ENCODE measurements at places on chromosomes 1 and 21.

GRCh38 chr1:76302711-76303339 is 228.3 kb downstream of the ST6GALNAC3 start:
- no peak for DNase-seq

- DNase-seq, result no peak
Measured at GRCh38 chr1:202268817-202269216, 72.9 kb downstream of the UBE2T start.

DNA sequence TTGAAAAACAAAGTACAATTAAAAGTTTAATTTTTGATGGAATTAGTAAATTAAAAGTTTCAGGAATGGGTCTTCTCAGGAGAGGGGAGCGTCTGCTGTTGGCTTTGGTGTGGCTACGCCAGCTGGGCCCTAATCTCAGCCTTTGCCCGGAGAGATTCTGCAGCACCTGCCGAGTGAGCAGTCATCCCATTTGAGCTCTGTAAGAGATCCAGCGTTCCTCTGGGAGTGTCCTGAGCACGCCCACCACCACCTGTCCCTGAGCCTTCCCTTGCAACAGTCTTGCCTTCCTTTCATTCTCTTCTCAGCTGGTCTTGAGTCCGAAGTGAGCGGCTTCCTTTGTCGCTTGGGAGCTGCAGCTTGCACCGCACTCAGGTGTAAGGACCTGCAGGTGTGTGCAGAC is 263.1 kb downstream of the CAMTA1 start:
- DNase-seq, result no peak

- DNase-seq, result no peak
Measured at GRCh38 chr1:32242341-32242851, 4.6 kb upstream of the FAM167B start.

DNA sequence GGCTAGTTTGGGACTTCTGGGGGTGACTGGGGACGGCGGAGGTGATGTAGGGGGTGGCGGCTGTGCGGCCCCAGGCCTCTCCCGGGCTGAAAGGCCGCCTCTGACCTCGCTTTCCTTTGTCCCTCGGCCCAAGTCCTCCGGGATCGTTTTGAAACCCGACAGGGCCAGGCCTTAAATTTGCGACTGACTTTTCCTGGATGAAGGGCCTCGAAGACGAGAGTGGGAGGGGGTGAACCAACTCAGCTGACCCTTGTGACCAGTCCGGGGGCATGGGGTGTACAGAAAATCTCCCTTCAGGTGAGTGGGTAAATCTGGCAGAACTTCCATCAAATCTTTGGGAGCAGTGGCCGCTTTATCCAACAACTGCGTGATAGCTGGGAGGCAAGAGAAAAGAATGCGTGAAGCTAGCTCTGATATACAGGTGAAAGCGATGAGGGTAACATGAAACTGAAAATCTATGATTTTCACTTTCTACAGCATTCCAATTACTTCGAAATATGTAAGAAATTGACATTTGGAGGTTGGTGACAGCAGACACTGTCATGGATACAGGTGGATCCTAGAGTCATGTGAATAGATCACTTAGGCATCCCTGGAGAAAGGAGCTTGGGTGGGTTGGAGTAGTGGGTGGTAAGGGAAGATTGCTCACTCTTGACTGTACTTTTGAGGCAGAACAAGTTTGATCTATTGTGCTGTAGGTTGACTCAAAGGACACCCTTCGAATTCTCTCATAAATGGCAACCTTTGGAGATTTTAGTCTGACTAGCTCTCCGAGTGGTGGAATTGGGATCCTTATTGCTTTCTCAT is 885 bp downstream of the AHCYL1 start:
- DNase-seq, result no peak

- DNase-seq, result peak; percentile 90
Measured at GRCh38 chr1:201282931-201283829, at the start of gene PKP1. Gene PKP1 (plus strand): TSS chr1:201283506. CDS start chr1:201283703, 197 bp downstream.

DNA sequence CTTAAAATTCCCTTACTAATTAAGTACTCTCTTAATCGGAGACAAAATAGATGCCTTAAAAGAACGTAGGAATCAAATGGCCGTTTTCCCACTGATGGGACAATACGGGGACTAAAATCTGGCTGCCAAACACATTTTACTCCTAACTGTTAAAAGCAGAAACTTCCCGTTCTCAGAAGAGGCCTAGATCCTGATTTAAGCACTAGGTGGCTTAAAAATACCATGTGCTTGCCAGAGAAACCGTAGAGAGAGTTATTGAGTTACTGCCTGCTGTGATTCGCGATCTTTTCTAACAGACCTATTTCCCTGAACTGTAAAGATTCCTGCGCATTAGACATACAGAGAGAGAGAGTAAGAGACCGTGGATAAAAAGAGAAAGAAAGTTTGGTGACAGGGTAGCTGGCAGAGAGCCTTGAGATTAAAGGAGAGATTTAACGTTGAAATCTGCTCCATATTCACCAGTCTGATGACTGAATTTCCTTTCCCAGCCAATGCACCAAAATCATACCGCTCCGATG is 54.4 kb upstream of the STUM start:
- DNase-seq, result no peak

GRCh38 chr1:213414911-213415310 is 363.9 kb downstream of the RPS6KC1 start:
- no peak for DNase-seq

GRCh38 chr21:39116761-39117439 is 66.4 kb downstream of the PSMG1 start:
- DNase-seq, result peak; percentile 33

GRCh38 chr1:92291372-92291999 is 7.3 kb downstream of the GLMN start:
- DNase-seq, result no peak

DNA sequence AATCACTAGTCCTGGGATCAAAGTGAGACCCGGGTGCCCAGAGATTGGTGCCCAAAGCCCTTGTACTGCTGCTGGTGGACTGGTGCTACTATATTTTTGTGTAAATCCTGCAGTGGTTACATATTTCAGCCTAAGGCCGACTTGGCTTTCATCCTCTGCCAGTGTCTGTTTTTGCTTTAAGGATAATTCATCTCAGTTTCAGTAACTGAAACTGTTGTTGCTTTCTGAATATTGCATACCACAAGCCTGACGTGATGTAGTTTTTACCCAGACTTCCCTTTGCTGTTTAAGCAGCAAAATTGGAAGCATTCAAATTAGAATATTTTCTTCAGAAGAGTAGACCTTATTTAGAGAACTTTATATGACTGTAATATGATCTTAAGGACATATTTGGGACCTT is 341.8 kb downstream of the RYR2 start:
- DNase-seq, result no peak

- peak; percentile 87 for DNase-seq
Measured at GRCh38 chr1:53737648-53738204, 1.2 kb downstream of the GLIS1 start.

DNA sequence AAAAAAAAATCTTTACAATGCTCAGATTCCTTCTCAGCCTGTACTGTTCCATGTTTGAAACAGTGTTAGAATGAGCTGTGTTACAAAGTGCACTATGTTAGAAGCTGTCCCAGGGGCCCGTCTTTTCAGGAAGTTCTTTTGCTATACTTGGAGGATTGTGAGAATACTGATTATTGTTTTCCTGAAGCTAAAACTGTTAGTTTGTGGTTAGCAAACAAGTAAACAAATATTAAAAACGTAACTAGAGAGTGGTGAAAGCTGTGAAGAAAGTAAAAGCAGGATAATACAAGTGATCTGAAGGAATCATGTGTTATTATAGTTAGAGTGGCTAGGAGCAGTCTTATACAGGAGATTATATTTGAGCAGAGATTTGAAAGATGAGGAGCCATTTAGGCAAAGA is 35.6 kb downstream of the CAMSAP2 start:
- DNase-seq, result no peak

- DNase-seq, result no peak
Measured at GRCh38 chr1:97451944-97452343, 468.9 kb downstream of the DPYD start.

GRCh38 chr1:156319664-156320063 is 18.4 kb downstream of the CCT3 start:
- no peak for DNase-seq

- no peak for DNase-seq
Measured at GRCh38 chr1:73577206-73577605, 620.8 kb downstream of the LRRIQ3 start.

- no peak for DNase-seq
Measured at GRCh38 chr1:238955934-238956333, 430.4 kb upstream of the CHRM3 start.

- no peak for DNase-seq
Measured at GRCh38 chr1:162385280-162385623, 3.7 kb downstream of the C1orf226 start.

GRCh38 chr1:25664357-25665199 is 48.0 kb downstream of the MAN1C1 start:
- no peak for DNase-seq

GRCh38 chr1:118116401-118116800 is 68.6 kb downstream of the SPAG17 start:
- no peak for DNase-seq

DNA sequence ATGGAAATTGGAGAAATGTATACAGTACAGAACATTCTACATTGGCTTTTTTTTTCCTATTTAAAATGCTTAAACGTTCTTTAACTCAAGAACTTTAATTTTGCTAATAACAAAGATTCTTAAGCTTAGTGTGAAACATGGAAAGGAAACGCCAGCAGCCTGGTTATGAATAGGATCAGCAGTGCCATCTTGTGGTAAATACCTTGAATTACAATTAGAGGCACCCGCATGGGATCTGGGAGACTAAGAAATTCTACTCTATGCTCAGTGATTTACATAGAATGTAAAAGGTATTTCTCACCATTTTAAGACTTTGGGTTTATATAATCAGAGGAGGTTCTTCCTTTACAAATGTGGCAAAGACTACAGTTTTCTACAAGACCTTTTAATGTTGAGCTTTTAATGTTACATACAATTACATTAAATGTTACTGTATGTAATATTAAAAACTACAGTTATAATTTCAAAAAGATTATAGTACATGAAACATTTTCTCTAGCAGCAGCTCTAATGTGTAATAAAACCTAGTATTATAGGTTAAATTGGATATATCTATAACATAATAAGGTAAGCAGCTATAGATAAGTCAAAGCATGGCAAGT is 32.1 kb upstream of the APOBEC4 start:
- peak; percentile 30 for DNase-seq

GRCh38 chr1:168960595-168960994 is 145.9 kb upstream of the ATP1B1 start:
- DNase-seq, result no peak

DNA sequence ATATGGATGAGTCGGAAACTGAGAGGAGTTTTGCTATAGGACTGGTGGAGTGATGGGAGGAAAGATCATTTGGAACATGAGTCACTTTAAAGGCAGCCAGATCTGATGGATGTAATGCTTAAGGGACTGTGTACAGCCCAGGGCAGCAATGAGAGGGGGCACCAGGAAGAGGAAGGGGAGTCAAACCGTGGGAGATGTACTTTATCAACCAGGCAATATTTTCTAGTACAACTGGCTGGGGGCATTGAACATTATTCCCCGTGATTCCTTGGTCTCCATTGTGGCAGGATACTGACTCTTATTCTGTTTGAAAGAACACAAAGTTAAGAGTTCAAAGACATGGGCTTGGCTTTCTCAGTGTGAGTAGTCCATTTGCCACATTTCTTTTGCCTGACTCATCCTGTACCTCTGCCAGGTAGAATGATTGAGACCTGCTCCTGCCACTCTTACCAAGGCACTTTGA is 268.2 kb upstream of the NR5A2 start:
- DNase-seq, result no peak

DNA sequence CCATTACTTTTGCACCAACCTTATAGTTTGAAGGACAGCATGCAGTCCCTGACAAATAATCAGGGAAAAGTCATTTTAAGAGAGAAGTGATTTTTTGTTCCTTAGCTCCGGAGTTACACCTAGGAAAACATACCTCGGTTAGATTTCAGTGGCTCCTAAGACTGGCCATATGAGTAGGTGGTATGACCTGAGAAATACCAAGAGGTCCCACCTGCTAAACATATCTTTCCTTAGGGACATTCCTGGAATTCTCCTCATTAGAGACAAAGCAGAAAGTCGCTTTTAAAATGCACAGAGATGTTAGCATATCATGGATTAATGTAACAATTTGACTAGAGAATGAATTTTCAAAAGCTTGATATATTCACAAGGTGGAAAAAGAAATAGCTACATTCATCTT is 84.2 kb upstream of the RNPC3 start:
- DNase-seq, result no peak

GRCh38 chr1:46464013-46464548 is 25.6 kb upstream of the DMBX1 start:
- DNase-seq, result no peak

GRCh38 chr1:109632671-109633346 is 13.2 kb downstream of the AMPD2 start:
- no peak for DNase-seq

DNA sequence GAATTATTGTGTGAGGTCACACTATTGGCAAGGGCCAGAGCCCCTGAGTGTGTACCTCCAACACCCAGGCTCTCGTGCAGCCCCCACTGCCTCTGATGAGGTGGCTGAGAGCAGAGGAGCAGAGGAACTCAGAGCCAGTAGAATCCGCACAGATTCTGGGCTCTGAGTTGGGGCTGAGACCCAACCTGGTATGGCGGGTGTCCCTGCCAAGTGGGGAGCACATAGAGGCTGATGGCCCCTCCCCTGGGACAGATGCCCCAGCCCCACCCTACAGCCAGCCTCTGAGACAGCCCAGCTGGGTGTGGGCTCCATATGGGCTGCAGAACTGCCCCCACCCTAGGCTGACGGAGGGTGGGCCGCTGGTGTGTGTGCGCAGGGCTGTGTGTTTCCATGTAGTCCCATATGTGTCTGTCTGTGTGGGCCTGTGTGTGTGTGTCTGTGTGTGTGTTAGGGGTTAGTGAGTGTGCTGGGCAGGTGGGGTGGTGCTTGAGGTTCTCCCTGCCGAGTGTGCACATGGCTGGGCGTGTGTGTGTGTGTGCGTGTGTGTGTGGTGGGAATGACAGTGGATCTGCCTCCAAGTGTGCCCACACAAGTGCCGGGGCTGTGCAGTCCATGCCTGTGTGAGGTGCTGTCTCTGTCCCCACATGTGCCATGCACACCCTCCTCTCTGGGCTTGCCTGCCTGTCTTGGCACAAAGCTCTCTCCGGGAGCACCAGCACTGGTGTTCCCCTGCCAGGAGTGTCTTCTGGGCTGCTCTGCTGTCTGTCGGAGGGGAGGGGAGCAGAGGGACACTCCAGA is 24.4 kb downstream of the FOXO6 start:
- no peak for DNase-seq

- no peak for DNase-seq
Measured at GRCh38 chr1:44507490-44508396, 102.7 kb downstream of the RNF220 start.

DNA sequence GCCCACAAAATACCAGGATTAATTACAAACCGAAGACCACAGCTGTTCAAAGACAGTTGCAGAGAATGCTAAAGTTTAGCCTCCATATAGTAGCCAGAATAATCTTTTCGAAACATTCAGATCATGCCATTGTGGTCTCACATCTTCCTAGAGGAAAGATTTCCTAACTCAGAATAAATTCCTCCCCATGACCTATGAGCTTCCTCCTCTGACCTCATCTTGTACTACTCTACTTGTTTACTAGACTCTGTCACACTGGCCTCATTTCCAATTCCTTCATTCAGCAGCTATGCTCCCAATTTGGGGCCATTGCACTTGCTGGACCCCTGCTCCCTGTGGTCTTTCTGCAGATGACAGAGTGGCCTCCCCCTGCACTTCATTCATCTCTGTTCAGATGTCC is 71.8 kb upstream of the LRRC53 start:
- DNase-seq, result no peak

Measured in upper lobe of left lung (tissue), 6 donors.